ENCODE measurements at places on chromosomes 2 and 18. TPM values are rescaled to one million over a fixed set of nuclear protein-coding genes. Genes with fewer than 3 reads are reported as not detected.

The GALNT5 gene
- total RNA-seq = not detected

The ORMDL1 gene
- total RNA-seq = 70.0 TPM

The GPR75 gene
- 3.6 TPM for total RNA-seq

The MFSD6 gene
- total RNA-seq = 47.5 TPM

The LINC00305 gene
- not detected for total RNA-seq

The NBAS gene
- total RNA-seq = 34.1 TPM

The CTAGE1 gene
- total RNA-seq = not detected
